ENCODE measurements at places on chromosomes 2 and 18. TPM values are rescaled to one million over a fixed set of nuclear protein-coding genes. Genes with fewer than 3 reads are reported as not detected.

The DES gene
- 165 TPM for total RNA-seq

The HNMT gene
- total RNA-seq = 17.0 TPM

The TRAPPC8 gene
- 20.8 TPM for total RNA-seq

The UGT1A4 gene
- not detected for total RNA-seq

The RAB6C gene
- not detected for total RNA-seq

The TMEM214 gene
- total RNA-seq = 36.8 TPM

The AGXT gene
- not detected for total RNA-seq

The TMEM37 gene
- total RNA-seq = 7.6 TPM

The DNAJC27 gene
- total RNA-seq = 1.5 TPM

The SERPINB4 gene
- total RNA-seq = not detected

The TTN gene
- under 0.01 TPM for total RNA-seq

The TWSG1 gene
- 70.0 TPM for total RNA-seq

The ABCA12 gene
- total RNA-seq = not detected

The TXNL1 gene
- 35.2 TPM for total RNA-seq

The SERPINB2 gene
- 0.47 TPM for total RNA-seq

The STARD6 gene
- not detected for total RNA-seq

The GDF7 gene
- total RNA-seq = 0.09 TPM

The PROM2 gene
- total RNA-seq = 0.12 TPM

The TOGARAM2 gene
- 0.26 TPM for total RNA-seq

The B3GNT2 gene
- 3.1 TPM for total RNA-seq

The SLC4A3 gene
- total RNA-seq = 9.3 TPM

The RELCH gene
- total RNA-seq = 19.2 TPM

The RAX gene
- not detected for total RNA-seq

The IL36B gene
- total RNA-seq = not detected

The TRMT61B gene
- 28.9 TPM for total RNA-seq

The MOGAT1 gene
- not detected for total RNA-seq

The WDR75 gene
- total RNA-seq = 31.1 TPM

All from pericardium fibroblast (primary cell).